ENCODE measurements at places on chromosomes 11 and 22.

DNA sequence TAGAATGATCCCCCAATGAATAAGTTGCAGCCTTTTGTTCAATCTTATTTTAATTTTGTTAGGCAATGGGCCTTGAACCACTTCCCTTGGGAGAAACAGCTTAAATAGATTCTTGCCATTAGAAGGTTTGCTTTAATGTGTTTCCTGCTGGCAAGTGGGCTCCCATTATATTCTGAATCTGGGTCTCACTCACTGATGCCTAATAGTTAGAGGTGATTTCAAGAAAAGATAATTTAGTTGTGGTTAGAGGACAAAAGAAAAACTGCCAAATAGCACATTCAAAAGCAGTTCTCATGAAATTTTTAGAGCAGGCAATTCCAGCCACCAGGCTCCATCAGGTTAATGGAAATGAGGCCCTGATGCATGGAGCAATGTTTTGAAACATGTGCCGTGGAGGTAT, 362.6 kb upstream of the CHORDC1 start:
- DNase-seq = no peak

- no peak for DNase-seq
Measured at GRCh38 chr11:13284776-13285588, 7.4 kb downstream of the BMAL1 start.

DNA sequence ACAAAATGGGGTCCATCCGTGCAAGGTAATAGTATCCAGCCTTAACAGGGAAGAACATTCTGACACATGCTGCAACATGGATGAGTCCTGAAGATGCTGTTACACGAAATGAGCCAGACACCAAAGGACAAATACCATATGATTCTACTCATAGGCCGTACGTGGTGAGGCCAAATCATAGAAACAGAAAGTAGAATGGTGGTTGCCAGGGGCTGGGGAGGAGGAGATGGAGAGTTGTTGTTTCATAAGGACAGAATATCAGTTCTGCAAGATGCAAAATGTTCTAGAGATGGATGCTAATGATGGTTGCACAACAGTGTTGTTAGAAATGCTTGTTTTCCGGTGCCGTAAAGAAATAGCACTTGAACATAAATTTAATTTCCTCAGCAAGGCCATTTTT, 2.6 kb downstream of the TBX10 start:
- DNase-seq = no peak

DNA sequence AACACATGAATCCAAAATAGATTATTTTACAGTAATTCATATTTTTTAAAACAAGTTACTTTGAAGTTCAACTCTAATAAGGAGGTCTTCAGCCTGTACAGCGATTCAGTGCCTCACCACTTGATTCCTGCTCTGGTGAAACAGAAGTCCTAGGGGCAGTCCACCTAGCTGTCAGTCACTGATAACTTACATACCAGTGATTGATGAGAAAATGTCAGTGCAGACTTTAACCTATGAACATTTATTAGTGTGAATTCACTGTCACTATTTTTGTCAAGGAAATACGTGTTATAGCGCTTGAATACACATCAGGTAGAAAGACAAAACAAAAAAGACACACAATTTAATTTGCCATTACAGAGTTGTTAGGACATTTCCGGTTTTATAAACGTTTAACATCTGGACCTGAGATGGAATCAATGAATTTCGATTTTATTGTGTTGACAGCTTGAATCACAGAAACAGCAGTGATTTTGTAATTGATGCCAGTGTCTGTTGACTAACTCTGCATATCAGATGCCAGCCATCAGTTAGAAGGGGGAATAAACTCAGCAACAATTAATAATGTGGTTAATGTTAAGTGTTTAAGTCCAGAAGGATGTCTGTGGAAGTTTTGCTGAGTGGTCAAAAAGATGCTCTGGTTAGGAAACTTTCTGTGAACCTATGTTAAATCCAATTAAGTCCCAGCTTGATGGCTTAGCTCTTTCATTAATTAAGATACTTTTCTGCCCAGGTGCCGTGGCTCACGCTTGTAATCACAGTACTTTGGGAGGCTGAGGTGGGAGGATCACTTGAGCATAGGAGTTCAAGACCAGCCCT, 34.5 kb downstream of the ELF5 start:
- DNase-seq = no peak

- DNase-seq = no peak
Measured at GRCh38 chr11:92224407-92225124, at the start of gene FAT3. Gene FAT3 (plus strand): TSS chr11:92224818. CDS start chr11:92352113, 127,295 bp downstream.

DNA sequence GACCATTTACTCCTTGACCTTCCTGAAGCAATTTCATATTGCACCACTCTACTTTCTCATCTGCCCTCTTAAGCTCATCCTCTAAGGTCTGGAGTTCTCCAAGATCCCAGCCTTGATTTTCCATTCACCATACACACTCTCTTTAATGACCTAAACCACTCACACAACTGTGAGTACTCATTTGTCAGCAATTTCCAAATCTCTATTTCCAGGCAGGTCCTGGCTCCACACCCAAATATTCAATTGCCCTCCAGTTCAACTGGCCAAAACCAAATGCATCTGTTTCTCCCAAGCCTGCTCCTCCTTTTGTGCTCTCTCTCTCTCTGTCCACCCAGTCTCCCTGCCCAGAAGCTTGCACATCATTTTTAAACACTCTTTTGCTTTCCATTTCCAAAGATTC, 39.6 kb downstream of the NEU3 start:
- DNase-seq = no peak

DNA sequence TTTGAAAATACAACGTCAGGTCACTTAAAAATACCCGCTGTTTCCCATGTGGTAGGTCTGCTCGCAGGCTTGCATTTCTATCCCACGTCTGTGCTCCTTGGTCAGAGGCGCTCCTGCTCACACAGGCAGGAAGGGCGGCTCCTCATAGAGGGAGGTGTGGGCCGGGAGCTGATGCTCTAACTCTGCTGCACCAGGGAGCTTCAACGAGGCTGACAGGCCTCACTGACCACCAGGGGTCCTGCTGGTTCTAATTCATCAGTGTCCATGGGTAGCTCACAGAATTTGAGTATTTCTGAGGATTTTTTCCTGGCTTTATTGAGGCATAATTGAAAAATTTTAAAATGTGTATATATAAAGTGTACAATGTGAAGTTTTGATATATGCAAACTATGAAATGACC, 68.5 kb downstream of the PIWIL3 start:
- DNase-seq = no peak

GRCh38 chr11:10287140-10287539, 6.9 kb downstream of the SBF2 start:
- no peak for DNase-seq

GRCh38 chr11:1057806-1058205, 16.9 kb upstream of the MUC2 start:
- DNase-seq = no peak

- DNase-seq = no peak
Measured at GRCh38 chr11:95412074-95412473, 181.1 kb upstream of the SESN3 start.

DNA sequence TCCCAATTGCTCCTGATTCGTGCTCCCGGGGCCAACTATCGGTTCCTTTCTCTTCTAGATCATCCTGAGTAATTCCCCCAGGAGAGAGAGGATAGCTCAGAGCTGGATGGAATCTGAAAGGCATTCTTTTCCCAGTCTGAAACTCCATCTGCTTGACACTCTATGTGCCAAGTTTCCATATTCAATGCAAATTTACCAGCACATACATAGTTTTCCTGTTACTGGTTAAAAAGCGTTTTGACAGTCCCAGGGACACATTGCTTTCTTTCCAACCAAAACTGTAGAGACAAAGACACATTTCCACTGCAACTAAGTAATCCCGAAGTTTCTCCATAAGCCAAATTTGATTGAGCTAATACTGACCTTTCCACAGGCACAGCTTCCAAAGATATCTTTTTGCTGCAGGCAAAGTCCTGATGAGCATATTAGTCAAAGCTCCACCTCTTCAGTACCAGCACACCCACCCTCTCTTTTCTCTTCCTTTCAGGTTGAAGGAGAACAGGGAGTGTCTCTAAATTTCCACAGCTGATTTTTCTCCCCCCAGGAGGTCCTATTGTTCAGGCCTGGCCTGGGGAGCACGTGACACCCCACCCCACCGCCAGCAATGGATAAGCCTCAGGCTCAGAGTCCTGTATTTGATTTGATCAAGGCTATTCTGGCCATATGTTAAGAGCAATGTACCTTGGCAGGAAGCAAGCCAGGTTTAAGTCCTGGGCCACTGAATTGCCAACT, 9.7 kb upstream of the ANKK1 start:
- DNase-seq = no peak

DNA sequence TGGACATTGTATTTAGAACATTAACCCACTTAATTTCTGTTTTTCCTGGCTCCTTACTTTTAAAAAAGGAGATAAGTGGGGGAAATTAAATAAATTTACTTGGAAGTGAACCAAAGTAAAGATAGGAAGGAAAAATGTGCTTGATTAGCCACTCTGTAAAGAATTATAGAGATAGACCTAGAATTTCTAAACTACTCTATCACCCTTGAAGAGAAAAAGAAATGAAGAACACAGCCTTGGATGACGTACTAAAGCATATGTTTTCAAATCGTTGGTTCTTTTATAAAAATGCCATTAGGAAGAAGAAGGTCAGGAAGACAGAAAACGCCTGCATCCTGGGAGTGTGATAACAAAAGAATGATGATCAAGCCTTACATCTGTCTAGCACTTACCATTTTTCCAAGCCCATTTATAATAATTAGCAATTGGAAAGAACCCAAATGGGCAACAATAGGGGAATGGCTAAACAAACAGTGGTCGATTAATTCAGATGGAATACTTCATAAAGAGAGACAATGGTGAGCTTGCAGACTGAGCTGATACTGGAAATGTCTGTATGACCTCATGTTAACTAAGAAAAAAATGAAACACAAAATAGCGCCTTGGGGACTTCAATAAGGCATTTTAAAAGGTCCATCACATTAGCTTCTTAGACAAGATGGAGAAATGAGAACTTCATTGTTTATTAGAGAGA, 81.0 kb upstream of the LRRC55 start:
- DNase-seq = peak; percentile 51

DNA sequence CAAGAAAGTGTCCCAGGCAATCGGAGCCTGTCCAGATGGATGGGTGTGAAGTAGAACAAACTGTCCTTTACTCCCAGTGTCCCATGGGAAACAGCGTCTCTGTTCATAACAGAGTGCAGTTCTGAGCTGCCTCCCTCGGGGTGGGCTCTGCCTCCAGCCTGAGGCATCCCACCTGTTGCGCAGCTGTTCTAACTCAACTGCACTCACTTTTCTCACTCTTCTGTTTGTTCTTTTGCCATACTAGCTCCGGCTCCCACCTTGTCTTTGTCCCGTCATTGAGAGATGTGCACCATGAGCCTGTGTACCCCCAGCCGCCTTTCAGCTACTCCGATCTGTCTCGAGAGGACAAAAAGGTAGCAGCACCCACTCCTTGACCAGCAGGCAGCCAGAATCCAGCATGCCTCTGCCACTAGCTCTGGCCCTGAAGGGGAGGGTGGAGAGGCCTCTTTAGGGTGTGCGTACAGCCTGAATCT, 20.7 kb upstream of the CDC42EP2 start:
- DNase-seq = no peak

DNA sequence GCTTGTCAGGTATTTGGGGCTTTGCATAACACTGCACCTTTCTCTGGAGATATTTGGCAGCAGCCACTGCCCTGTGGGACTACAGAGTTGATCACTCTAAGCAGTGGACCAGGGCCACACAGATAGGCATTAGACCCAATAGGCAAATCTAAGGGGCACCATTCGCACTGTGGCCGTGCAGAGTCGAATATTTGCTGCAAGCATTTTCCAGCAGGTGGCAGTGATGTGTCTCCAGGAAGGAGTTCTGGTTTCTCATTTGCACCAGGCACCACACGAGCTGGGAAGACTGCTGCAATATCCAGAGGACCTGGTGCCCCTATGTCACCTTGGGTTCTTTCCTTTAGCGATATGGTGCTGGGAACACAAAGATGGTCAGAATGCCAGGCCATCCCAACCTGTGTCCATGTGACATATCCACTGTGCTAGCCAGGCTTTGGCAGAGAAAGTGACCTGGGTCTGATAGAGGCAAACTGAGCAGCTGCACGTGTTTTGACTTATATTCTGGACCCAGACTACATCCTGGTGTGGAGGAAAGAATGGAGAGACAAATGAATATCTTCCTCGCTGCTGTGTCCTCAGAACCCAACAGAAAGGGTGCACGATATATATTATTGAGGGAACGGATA, 318.7 kb downstream of the BUD13 start:
- DNase-seq = peak; percentile 12

DNA sequence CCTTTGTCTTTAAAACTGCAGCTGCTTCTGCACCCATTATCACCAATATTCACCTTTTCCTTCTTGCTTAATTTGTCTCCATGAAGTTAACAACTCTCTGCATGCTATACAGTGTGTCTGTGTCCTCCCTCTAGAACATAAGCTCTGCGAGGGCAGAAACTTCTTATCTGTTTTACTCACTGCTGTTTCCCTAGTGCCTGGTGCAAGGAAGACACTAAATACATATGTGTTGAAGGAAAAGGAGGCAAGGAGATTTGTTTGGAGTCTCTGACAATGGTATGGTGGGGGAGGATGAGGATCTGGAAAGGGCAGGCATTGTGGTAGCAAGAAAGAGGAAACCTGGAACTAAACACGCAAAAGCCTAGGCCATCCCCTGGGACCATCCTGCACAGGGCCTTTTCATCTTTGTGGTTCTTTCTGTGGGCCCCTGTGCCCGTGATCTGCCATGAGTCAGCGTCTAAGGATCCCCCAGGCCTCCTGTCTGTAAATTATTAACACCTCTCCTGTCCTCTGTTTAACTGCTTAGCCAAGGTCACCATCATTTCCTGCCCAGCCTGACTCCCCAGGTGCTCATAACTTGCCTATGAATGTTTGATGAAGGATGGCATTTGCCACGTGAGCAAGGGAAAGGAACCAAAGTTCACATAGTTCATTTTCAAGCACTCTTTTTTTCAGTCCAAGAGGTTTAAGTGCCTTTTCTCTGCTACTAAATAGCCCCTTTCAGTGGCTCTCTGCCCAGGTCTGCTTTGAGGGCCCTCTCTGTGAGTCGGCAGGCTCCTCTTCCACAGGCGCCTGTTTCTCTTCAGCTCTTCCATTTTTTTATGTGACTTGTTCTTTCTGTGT, 131.1 kb downstream of the RASSF10 start:
- DNase-seq = no peak

DNA sequence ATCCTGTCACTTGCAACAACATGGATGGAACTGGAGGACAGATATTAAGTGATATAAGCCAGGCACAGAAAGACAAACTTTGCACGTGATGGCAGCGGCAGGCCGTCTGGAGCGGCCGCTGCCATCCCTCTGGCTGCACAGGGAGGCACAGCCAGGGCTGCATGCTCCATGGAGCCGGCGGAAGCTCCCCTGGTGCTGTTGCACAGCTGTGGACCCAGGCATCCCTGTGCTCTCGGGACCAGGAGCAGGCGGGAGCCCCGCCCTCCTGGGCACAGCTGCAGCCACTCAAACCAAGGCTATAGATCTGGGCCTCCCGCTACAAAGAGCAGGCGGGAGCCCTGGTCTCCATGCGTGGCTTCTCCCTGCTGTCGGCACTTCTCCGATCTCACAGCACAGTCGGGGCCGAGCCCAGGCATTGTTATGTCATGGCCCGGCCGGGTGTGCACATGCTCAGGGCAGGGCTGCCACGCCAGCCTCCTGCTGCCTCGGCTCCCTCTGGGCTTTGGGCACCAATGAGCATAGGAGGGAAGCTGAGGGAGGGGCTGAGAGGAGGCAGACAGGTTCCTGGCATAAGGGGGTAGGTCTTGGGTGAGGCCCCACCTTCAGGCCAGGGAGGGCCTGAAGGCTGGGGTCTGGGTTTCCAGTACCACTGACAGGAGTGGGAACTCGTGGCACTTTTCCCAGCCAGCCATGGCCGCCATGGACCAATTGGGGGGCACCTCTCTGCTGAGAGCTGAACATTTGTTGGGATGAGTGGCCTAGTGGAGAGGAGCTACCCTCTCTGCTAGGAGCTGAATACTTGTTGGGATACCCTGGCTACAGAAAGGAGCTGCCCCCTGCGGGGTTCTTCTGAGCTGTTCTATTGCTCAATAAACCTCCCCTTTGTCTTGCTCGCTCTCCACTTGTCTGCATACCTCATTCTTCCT, 16.7 kb downstream of the RRP8 start:
- DNase-seq = no peak
